ENCODE measurements at places on chromosomes 6 and 20.

GRCh38 chr20:44698351-44698750 is 16.8 kb upstream of the CCN5 start:
- DNase-seq, result no peak

- DNase-seq, result no peak
Measured at GRCh38 chr6:164929408-164929977, 379.9 kb downstream of the C6orf118 start.

- no peak for DNase-seq
Measured at GRCh38 chr20:48098866-48099265, 313.6 kb upstream of the SULF2 start.

DNA sequence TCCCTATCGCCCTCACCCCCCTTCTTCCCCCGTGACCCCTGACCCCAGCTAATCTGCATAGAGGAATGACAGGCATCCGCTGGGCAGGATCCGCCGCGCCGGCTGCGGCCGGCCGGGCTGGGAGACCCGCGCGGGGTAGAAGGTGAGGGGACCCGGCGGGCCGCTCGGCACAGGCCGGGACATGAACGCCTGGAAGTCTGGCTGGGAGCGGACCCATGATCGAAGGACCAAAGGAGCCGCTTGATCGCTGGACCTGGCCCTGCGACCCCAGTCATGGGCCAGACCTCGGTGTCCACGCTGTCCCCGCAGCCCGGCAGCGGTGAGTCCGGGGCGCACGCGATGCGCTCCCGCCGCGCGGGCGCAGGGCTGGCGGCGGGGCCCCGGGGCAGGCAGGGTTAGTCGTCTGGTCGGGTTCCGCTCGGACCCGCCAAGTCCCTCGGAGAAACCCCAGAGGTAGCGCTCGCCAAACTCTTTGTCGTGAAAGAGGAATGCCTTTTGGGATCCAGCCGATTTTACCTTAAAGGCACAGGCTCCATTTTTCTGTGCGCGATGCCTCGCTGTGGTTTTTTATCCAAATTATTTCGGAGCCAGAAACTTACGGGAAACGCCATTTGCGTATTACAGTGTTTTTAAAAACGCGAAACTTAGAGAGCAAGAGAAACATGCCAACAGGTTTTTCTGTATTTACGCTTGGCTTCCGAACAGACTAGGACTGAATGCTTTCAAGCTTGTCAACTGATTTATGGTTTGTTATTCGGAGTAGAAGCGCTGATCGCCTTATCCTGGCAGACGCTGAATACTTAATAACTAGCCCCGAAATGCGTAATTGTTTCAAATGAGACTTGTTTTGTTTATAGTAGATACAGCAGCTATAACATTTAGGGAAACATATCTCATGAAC is at the start of gene PHACTR2:
Gene PHACTR2 (plus strand): TSS at position 75 of the 901 bp plus-strand sequence. CDS start 199 bp downstream, at position 274.
- DNase-seq, result peak; percentile 89

GRCh38 chr6:142478117-142478516 is 176.3 kb downstream of the ADGRG6 start:
- no peak for DNase-seq

- DNase-seq, result no peak
Measured at GRCh38 chr20:57190536-57191264, 75.7 kb downstream of the BMP7 start.
